Stimulated activated CD8-positive, alpha-beta memory T cell treated with anti-CD3 and anti-CD28 coated beads, Interleukin-15, amount 100 ng/mL, for 24 hours (primary cell): ENCODE measurements at places on chromosomes 6 and 20.

- DNase-seq = no peak
Measured at GRCh38 chr6:77245026-77245425, 218.3 kb downstream of the HTR1B start.

- no peak for DNase-seq
Measured at GRCh38 chr6:101517632-101518031, 124.1 kb downstream of the GRIK2 start.

DNA sequence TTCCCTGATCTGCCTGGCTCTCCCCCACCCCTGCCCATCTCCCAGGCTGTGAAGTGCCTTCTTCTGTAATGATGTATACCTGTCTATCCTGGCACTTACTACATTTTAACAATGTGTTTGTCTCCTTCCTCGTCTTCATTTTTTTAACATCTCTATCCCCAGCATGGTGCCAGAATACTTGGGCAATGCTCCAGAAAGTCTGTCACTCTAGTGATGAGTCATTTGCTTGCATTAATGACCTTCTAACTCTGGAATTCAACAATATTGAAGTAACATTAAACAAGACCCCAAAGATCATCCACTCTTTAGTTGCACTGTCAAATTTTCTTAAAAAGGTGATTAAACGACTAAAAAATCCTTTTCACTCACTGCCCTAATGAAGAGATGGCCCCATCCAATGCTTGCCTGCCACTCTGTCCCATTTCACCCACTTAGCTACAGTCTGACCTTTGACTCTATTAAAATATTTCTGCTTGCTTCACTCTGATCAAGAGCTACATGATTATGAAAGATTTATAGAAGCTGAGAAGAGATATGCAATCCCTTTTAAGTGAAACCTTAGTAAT, 7.7 kb upstream of the KLHL31 start:
- DNase-seq = no peak

- no peak for DNase-seq
Measured at GRCh38 chr20:57698116-57698866, 11.5 kb downstream of the PMEPA1 start.

DNA sequence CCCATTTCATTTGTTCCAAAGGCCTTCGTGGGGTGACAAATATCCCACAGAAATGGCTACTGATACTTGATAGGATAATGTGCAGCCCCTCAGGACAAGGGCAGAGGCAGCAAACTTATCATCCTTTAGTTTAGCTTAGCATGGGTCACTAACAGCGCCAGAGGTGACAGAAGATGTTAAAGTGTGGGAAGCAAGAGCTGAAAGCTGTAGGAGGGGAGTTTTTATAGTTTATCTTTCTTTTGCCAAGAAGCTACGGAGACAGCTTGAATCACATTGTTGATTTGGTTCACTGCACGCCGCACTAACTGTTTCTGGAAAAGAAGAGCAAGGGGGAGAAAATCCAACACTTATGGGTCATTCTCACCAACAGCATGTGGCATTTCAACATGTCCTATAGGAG, 773.9 kb upstream of the MMS22L start:
- no peak for DNase-seq

- DNase-seq = no peak
Measured at GRCh38 chr6:35237476-35237875, 22.1 kb upstream of the ZNF76 start.

- no peak for DNase-seq
Measured at GRCh38 chr20:63792866-63793265, 38.2 kb downstream of the ZBTB46 start.

- no peak for DNase-seq
Measured at GRCh38 chr20:56715309-56715708, 86.2 kb downstream of the TFAP2C start.

- DNase-seq = no peak
Measured at GRCh38 chr6:149476789-149477455, 7.9 kb downstream of the ZC3H12D start.

DNA sequence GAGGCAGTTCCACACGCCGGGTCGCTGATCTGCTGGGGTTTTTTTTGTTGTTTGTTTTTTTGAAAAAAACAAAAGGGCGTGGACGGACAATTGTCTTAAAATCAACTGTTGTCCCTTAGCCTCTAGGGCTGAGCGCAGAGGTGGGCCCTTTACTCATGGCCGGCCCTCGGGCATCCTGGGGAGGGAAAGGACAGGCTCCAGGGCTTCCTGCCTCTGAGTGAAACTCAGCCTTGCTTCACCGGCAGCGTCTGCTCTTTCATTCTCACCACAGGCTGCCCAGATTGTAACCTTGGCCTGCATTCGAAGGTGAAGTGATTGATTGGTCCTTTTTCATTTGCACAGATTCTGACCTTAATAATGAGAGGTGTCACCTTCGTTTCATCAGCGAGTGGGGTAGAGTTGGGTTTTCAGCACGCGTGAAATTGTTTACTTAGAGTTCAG, 797 bp downstream of the SMIM13 start:
- DNase-seq = no peak

GRCh38 chr6:119586250-119586882, 236.8 kb upstream of the MAN1A1 start:
- no peak for DNase-seq

DNA sequence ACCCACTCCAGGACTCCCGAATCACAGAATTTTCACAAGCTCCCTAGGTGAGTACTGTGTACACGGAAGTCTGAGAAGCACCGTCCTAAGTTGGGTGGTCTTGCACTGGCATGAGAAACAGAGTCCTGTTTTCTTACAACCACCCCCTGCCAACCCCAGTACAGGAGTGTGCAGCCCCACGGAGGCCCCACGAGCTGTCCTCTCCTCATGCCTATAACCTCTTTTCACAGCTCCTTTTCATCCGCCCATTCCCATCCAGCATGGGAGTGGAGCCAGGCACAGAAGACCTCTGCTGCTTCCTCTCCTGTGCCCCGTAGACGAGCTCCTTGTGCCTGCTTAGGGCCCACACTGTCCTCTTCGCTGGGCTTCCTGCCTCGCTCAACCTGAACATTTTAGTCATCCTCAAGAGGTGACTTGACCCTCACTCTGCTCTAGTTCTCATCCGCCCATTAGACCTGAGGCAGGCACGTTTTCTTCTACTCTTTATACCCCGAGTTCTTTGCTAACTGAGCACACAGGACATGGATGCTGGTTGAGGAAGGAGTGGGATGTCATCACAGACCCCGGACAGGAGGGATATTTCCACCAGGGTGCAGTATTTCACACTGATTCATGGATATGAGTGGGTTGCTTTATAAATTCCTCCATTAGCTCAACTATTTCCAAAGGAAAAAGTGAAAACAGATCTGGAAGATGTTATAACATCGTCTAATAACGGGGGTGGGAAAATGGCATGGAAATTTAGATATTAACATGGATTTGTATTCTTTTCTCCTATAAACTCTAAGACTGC, 160.5 kb downstream of the TTLL2 start:
- no peak for DNase-seq

DNA sequence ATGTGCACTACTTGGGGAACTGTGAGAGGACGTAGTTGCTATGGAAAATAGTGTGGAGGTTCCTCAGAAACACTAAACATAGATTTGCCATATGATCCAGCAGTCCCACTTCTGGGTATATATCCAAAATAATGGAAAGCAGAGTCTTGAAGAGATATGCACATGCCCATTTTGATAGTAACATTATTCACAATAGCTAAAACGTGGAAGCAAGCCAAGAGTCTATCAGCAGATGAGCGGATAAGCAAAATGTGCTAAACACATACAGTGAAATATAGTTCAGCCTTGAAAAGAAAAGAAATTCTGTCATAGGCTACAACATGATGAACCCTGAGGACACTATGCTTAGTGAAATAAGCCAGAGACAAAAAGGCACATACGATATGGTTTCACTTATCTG, 11.1 kb downstream of the SYNDIG1 start:
- no peak for DNase-seq

DNA sequence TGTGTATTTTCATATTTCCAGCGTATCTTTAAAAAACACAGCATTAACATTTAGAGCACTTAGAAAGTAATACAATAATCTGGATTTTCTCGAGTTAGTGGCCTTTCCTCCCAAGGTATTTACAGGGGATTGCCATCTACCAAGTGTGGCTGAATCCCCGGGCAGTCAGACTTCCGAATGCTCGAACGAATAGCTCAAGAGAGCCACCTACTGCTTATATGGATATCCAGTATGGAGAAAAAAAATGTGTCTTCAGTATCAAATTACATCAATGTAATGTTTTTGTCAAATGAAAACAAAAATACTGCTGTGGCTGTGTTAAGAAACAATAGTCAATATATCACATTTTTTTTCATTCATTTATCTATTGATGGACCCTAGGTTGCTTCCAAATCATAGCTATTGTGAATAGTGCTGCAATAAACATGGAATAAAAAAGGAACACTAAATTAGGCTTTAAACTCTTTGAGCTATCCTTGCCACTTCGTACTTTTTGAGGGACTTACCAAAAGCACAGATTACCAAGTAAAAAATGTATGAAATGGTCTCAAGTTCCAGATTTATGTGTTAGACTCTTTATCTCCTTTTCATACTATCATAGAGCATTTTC, 654.5 kb upstream of the PTCHD4 start:
- no peak for DNase-seq

GRCh38 chr6:89368999-89369398, 16.5 kb upstream of the UBE2J1 start:
- no peak for DNase-seq

DNA sequence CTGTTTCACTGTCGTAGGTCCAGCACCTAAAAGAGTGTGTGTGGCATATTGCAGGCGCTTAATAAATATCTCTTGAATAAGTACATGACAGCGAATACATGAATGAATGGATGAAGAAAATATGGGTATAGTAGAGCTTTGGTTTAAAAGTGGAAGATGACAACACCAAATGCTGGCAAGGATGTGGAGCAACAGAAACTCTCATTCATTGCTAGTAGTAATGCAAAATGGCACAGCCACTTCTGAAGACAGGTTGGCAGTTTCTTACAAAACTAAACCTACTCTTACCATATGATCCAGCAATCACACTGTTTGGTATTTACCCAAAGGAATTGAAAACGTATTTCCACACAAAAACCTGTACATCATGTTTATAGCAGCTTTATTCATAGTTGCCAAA, 36.3 kb upstream of the ARFGEF2 start:
- no peak for DNase-seq

DNA sequence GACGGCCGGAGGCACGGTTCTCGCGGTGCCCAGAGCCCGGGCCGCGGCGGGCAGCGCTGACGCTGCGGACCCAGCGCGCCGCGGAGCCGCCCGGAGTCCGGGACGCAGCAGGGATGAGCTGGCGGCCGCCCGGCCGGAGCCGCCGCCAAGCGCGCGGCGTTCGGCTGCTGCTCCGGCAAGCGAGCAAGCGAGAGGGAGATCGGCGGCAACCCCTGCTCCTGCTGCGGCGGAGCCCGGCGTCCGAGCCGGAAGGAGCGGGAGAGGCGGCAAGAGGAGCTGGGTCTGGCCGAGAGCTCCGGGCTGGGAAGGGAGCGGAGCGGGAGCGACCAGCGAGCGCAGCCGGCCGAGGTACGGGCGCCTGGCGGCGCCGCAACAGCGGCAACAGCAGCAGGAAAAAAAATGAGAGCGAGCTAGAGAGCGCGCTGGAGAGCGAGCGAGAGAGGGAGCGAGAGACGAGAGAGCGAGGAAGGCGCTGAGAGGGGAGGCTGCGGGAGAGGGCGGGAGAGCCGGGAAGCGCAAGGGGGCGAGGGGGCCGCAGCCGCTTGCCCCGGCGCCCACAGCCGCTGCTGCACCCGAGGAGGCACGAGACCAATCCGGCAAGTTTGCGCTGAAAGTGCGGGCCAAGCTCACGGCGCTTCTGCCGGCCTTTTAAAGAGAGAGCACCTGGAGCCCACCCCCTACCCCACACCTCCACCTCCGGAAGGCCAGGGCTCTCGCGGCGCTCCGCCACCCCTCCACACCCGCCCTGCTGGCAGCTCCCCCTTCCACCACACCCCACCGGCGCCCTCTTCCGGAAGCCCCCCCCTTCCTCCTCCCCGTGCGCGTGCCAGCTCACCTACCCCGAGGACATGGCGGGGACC, 496 bp downstream of the GRM4 start:
- no peak for DNase-seq

- DNase-seq = no peak
Measured at GRCh38 chr6:73951183-73951582, 255.2 kb downstream of the CD109 start.
